ENCODE measurements at places on chromosomes 1 and 21. TPM values are rescaled to one million over a fixed set of nuclear protein-coding genes. Genes with fewer than 3 reads are reported as not detected.
A peak's percentile ranks its signal among the peaks of the same experiment; 100 is the strongest.

GRCh38 chr1:203244776-203245175 lies 15.3 kb upstream of the CHIT1 start:
- H3K36me3 ChIP-seq = no peaks in the 10 kb centered on the region
- no peak for DNase-seq
- peaks cover 37% of the 10 kb centered on the region for H3K27me3 ChIP-seq
- H3K4me1 ChIP-seq = no peaks in the 10 kb centered on the region

- peaks cover 24% of the 10 kb centered on the region for H3K27me3 ChIP-seq
- H3K4me3 ChIP-seq = no peak overlapping the region
- H3K4me1 ChIP-seq = no peaks in the 10 kb centered on the region
Measured at GRCh38 chr1:203455706-203456105, 19.9 kb upstream of the PRELP start.

DNA sequence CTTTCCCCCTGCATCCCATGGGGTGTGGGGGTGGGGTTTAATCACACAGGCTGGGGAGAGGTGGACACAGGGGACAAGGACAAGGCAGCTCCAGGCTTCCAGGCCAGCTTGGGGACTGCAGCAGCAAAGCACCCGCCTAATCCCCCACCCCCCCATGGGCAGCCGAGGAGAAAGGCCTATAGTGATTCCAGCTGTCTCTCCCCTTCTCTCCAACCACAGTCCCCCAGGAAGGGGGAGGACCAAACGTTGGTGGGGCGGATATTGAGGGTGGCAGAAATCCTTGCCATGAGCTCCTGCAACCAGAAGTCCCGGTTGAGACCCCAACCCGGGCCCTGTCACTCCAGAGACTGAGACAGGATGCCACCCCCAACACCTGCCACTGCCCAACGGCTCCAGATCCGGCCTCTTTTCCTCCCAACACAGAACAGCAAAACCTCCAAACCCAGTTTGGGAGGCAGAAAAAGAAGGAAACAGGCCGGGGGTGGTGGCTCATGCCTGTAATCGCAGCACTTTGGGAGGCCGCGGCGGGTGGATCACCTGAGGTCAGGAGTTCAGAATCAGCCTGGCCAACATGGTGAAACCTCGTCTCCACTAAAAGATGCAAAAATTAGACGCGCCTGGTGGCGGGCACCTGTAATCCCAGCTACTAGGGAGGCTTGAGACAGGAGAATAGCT lies 1.7 kb downstream of the EPHA2 start:
- H3K4me3 ChIP-seq = peak overlapping the region; percentile 59
- H3K4me1 ChIP-seq = peaks cover 29% of the 10 kb centered on the region
- DNase-seq = no peak

DNA sequence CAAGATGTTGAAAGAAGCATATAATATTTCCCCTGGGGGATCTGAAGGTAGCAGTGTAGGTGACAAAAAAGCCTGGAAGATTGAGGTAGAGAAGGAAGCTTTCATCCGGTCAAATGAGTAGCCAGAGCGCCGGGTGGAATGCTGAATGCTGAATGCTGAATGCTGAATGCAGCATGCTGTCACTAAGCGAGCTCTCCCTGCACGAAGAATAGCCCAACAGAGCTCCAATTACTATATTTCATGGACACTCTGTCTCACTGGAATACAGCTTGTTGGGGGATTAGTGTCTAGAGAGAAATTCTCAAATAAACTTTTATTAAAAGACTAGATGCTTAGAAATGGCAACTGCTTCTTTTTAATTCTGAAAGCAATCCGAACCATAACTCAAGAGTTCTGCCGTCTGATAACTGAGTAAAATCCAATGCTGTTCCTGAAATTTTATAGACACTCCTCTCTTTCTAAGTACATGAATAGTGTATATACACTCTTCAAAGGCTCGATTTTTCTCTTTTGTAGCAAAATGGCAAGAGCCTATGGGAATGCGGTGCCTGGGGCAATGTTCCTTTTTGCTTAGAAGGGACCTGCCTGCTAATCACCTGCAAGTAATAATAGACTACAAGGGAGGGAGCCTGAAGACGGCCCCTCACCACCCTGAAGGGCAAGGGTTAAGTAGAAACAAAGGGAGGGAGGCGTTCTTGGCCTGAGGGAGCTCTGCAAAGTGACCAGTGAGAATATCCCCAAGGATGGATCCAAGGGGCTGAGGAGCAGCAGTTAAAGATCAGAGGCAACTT lies 203.7 kb upstream of the ESRRG start:
- H3K4me3 ChIP-seq = no peak overlapping the region
- no peak overlapping the region for H3K27ac ChIP-seq
- no peaks in the 10 kb centered on the region for H3K27me3 ChIP-seq
- no peaks in the 10 kb centered on the region for H3K36me3 ChIP-seq
- no peaks in the 10 kb centered on the region for H3K4me1 ChIP-seq

DNA sequence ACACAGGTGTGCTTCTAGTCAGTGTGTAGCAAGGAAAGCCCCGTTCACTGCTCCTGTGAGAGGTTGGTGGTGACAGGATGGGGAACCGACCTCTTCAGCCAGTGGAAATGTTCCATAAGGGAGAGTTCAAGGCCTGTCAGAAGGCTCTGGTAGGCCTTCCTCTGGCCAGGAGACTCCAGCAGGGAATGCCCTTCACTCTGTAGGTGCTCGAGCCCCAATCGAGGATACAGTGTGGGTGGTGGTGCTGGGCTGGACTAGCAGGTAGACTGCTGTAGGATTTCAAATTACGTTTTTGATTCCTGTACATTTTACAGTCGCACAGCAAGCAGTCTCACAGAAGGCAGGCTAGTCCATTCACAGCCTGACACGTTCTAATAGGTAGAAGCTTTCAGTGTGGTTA lies 37.8 kb downstream of the NCF2 start:
- no peak overlapping the region for H3K4me3 ChIP-seq
- DNase-seq = peak; percentile 51
- no peak overlapping the region for H3K27ac ChIP-seq
- peaks cover 59% of the 10 kb centered on the region for H3K36me3 ChIP-seq

DNA sequence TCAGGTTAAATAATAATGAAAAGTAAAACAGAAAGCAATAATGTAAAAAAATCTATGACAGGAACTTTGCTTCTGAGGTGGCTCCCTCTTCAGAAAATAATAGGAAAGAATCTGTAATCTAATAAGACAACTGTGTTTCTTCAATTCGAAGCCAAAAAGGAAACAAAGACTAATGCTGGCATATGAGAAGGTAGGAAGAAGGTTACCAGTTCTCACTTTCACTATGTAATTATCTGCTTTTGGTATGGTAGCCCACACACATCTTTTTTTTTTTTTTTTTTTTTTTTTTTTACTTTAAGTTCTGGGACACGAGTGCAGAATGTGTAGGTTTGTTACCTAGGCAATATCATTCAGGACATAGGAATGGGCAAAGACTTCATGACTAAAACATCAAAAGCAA lies 47.1 kb downstream of the COP1 start:
- H3K4me1 ChIP-seq = peaks cover 26% of the 10 kb centered on the region
- H3K27ac ChIP-seq = peak overlapping the region; percentile 85
- no peaks in the 10 kb centered on the region for H3K27me3 ChIP-seq
- peak overlapping the region; percentile 17 for H3K4me3 ChIP-seq
- H3K36me3 ChIP-seq = peaks cover 76% of the 10 kb centered on the region

DNA sequence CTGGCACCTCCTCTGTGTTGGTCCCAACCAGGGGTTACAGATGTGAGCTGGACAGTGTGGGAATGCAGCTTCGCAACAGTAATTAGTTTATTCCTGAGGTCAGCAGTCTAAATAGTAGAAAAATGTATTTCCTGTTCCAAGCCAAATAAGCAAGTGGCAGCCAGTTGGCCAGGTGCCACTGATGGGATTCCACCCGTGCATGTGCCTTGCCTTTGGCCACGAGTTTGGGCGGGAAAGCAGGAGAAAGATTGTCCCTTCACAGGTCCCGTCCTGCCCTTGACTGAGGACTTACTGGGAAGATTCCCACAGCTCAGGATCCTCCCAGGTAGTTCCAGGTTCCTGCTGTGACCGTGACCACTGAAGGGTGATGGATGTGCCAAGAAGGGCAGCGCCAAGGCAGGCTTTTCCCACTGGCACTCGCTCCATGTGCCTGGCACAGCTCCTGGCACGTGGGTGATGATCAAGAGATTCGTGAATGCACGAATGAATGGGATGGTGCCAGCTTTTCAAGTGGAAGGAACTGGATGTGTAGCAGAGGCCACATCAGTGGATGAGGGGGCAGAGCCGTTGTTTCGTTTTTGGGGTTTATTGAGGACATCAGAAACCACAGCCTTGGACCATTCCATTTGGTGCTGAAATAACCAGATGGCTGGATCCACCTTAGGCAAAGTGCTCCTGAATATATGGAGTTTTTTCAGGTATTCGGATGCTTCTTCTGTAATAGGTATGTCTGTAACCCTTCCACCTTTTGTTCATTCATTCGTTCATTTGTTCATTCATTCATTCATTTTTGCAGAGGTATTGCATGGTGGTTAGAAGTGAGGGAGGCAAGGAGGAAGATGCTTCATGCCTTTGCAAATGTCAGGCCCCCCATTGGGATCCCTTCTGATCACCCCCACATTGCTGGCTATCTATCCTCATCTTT lies 62.4 kb upstream of the WNT4 start:
- peaks cover 29% of the 10 kb centered on the region for H3K27me3 ChIP-seq
- H3K36me3 ChIP-seq = no peaks in the 10 kb centered on the region
- H3K4me1 ChIP-seq = no peaks in the 10 kb centered on the region
- H3K4me3 ChIP-seq = no peak overlapping the region
- no peak overlapping the region for H3K27ac ChIP-seq

DNA sequence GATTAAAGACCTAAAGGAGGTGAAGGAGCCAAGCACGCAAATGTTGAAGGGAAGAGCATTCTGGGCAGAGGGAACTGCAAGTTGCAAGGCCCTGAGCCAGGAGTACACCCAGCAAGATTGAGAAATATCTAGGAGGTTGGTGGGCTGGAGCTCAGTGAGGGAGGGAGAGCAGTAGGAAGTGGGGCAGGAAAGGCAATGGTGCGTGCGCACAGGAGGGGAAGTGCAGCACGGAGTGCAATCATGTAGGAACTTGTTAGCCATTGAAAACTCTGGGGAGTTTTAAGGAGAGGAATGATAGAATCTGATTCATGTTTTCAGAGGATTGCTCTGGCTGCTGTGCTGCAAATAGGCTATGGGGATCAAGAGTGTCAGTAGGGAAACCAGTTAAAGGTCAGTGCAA lies 13.2 kb upstream of the IGSF3 start:
- no peak for DNase-seq
- peaks cover 22% of the 10 kb centered on the region for H3K27me3 ChIP-seq
- H3K4me3 ChIP-seq = no peak overlapping the region
- H3K36me3 ChIP-seq = no peaks in the 10 kb centered on the region

- H3K36me3 ChIP-seq = no peaks in the 10 kb centered on the region
- no peak for DNase-seq
- H3K27me3 ChIP-seq = peaks cover 29% of the 10 kb centered on the region
- peaks cover 8% of the 10 kb centered on the region for H3K4me1 ChIP-seq
Measured at GRCh38 chr1:65141394-65141793, 6.6 kb upstream of the AK4 start.

DNA sequence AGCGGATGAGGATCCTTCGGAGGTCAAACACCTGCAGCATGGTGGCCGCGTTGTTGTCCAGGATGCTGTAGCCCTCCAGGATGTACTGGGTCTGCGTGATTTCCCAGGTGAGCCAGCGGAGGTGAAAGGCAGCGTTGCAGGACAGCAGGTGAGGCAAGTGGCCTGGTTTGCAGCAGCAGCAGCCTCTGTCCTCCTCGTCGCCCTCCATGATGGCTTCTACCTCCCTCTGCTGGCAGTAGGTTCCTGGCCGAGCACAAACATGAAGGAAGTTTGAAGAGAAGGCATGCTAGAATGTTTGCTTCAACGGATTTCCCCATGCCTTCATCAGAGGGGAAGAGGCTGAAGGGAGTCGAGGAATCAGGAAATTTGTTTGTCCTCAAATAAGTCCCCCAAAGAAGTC lies 74.7 kb downstream of the NTPCR start:
- H3K27ac ChIP-seq = no peak overlapping the region
- no peaks in the 10 kb centered on the region for H3K4me1 ChIP-seq
- peaks cover 2% of the 10 kb centered on the region for H3K36me3 ChIP-seq
- no peaks in the 10 kb centered on the region for H3K27me3 ChIP-seq
- H3K4me3 ChIP-seq = no peak overlapping the region
- peak; percentile 67 for DNase-seq

- H3K4me1 ChIP-seq = peaks cover 46% of the 10 kb centered on the region
- H3K36me3 ChIP-seq = peaks cover 58% of the 10 kb centered on the region
- peak overlapping the region; percentile 99 for H3K4me3 ChIP-seq
- H3K27ac ChIP-seq = peak overlapping the region; percentile 98
Measured at GRCh38 chr1:181090641-181091126, 2.2 kb downstream of the IER5 start.

DNA sequence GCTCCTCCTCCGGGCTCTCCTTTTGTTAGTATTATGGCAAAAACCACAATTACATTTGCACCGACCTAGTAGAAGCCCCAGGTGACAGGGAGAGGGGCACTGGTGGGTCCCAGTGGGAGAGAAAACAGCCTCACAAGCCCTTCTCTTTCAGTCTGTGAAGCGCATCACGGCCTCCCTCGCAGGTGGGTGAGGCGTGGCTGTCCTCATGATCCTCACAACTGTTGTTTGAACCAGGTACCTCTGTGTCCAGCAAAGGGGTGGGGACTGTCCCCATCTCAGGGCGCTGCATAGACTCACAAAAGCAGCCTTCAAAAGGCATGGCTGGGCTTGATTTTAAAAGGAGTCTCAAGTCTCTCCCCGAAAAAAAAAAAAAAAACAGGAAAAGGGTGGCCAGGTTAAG lies 7.9 kb upstream of the C2CD2 start:
- peaks cover 20% of the 10 kb centered on the region for H3K27me3 ChIP-seq
- DNase-seq = no peak
- no peaks in the 10 kb centered on the region for H3K36me3 ChIP-seq
- no peak overlapping the region for H3K27ac ChIP-seq

GRCh38 chr1:243939167-243939848 lies 89.3 kb upstream of the AKT3 start:
- no peak overlapping the region for H3K4me3 ChIP-seq
- peaks cover 12% of the 10 kb centered on the region for H3K4me1 ChIP-seq
- no peaks in the 10 kb centered on the region for H3K36me3 ChIP-seq
- H3K27me3 ChIP-seq = peaks cover 5% of the 10 kb centered on the region
- no peak overlapping the region for H3K27ac ChIP-seq

DNA sequence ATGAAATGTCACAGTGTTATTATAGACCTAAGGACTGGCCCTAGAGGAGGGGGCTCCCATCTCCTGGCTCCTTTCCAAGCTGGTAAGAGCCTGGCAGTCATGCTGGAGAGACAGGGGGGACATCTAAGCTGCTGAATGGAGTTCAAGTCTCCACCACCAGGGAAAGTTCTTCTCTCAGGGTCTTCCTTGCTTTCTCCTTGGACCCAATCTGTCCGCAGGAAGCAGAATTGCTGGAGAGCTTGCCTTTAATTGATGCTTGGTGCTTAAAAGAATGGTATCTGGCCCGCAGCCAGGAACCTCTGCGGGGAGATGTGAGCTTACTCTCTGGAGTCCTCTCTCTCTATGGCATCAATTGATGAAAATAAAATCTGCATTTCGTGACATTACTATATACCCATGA lies 25.1 kb downstream of the IRF2BP2 start:
- H3K27ac ChIP-seq = no peak overlapping the region
- H3K4me3 ChIP-seq = no peak overlapping the region
- no peaks in the 10 kb centered on the region for H3K27me3 ChIP-seq
- no peaks in the 10 kb centered on the region for H3K36me3 ChIP-seq
- H3K4me1 ChIP-seq = peaks cover 17% of the 10 kb centered on the region
- no peak for DNase-seq

PGLYRP3 gene
- total RNA-seq = not detected

DENND2D gene
- total RNA-seq = 175 TPM

TMEM79 gene
- total RNA-seq = 9.3 TPM

FOXD2 gene
- 0.07 TPM for total RNA-seq
